ENCODE measurements at places on chromosomes 11 and 22. TPM values are rescaled to one million over a fixed set of nuclear protein-coding genes. Genes with fewer than 3 reads are reported as not detected.

Gene NELL1
- total RNA-seq, result not detected

Gene PGA4
- not detected for total RNA-seq

Gene FAM111B
- 46.5 TPM for total RNA-seq

Gene PYGM
- total RNA-seq, result 2.0 TPM

Gene VEGFB
- 53.4 TPM for total RNA-seq

Gene FAT3
- not detected for total RNA-seq

Gene KCNK7
- total RNA-seq, result 1.1 TPM

Gene CFAP300
- total RNA-seq, result not detected

Gene NCAM1
- 4.1 TPM for total RNA-seq

Gene ABTB2
- 16.8 TPM for total RNA-seq

Gene MS4A15
- not detected for total RNA-seq

Gene CTSF
- total RNA-seq, result 4.1 TPM

Gene LRRC4C
- total RNA-seq, result not detected

DNA sequence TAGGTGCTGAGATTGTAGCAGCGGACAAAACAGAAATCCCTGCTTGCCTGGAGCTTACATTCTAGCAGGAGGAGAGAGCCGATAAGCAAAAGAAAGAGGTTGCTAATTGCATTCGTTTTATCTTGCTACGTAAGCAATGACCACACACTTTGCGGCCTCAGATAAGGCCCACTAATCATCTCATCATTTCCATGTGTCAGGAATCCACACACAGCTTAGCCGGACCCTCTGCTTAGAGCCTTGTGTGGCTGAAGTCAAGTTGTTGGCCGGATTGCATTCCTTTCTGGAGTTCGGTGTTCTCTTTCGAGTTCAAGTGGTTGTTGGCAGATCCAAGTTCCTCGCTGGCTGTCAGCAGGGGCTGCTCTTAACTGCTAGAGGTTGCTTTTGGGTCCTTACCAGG, 101.6 kb downstream of the CHST1 start:
- no peak for DNase-seq
- no peaks in the 10 kb centered on the region for H3K36me3 ChIP-seq
- no peak overlapping the region for H3K4me3 ChIP-seq
- H3K4me1 ChIP-seq, result no peaks in the 10 kb centered on the region
- no peak overlapping the region for H3K27ac ChIP-seq
- H3K27me3 ChIP-seq, result peaks cover 2% of the 10 kb centered on the region

DNA sequence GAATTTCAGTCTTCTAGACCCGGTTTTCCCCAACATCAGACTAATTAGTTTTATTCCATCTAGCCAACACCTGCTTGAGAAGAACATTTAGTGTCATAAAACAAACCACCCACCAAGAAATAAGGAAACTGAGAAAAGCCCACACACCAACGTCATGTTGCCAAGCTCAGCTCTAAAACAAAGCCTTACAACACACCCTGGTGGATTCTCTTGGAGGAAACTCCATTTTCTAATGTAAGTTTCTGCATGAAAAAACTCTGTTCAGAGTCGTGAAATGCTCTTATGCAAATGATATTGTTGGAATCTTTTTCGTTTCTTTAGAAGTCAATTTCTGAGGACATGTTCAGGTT, 105.0 kb upstream of the RAG2 start:
- no peak overlapping the region for H3K4me3 ChIP-seq
- no peak for DNase-seq
- H3K36me3 ChIP-seq, result no peaks in the 10 kb centered on the region
- H3K27ac ChIP-seq, result no peak overlapping the region
- peaks cover 23% of the 10 kb centered on the region for H3K27me3 ChIP-seq
- no peaks in the 10 kb centered on the region for H3K4me1 ChIP-seq

GRCh38 chr11:107929611-107930200, 1.5 kb downstream of the RAB39A start:
- no peak for DNase-seq
- no peak overlapping the region for H3K27ac ChIP-seq
- peaks cover 15% of the 10 kb centered on the region for H3K4me1 ChIP-seq
- H3K4me3 ChIP-seq, result peak overlapping the region; percentile 69
- H3K36me3 ChIP-seq, result no peaks in the 10 kb centered on the region

DNA sequence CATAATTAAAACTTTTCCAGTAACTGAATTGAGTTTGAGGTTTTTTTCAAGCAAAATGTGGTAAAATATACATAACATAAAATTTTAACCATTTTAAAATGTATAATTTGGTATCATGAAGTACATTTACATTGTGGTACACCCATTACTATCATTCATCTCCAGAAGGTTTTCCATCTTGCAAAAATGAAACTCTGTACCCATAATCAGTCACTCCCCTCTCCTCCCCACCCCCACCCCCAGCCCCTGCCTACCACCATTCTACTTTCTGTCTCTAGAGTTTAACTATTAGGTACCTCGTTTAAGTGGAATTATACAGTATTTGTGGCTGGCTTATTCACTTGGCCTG, 63.7 kb downstream of the MICAL2 start:
- H3K4me1 ChIP-seq, result peaks cover 71% of the 10 kb centered on the region
- peaks cover 48% of the 10 kb centered on the region for H3K36me3 ChIP-seq
- H3K4me3 ChIP-seq, result peak overlapping the region; percentile 52
- no peak for DNase-seq

- H3K27me3 ChIP-seq, result no peaks in the 10 kb centered on the region
- DNase-seq, result no peak
- H3K4me3 ChIP-seq, result no peak overlapping the region
- peak overlapping the region; percentile 20 for H3K27ac ChIP-seq
- peaks cover 56% of the 10 kb centered on the region for H3K4me1 ChIP-seq
Measured at GRCh38 chr11:134231958-134232659, 7.6 kb downstream of the VPS26B start.

DNA sequence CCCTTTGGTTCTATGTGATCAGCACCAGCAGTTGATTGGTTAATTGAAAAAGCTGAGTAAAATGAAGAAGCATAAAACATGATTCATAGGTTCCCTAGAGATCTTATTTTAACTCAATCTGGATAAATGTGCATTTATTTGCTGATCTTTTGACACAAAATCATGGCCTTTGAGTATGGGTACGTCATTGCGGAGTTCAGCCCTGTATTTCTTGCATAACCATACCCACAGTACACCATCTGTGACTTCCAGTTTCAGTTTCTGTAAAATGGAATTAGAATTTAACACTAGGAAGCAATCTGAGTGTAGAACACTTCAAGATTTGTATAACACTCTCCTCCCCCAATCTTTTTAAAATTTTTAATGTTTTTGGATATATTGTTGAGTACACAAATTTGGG, 358.2 kb downstream of the DDX10 start:
- no peak overlapping the region for H3K27ac ChIP-seq
- no peaks in the 10 kb centered on the region for H3K27me3 ChIP-seq
- H3K4me3 ChIP-seq, result no peak overlapping the region
- no peak for DNase-seq
- H3K4me1 ChIP-seq, result no peaks in the 10 kb centered on the region
- no peaks in the 10 kb centered on the region for H3K36me3 ChIP-seq

DNA sequence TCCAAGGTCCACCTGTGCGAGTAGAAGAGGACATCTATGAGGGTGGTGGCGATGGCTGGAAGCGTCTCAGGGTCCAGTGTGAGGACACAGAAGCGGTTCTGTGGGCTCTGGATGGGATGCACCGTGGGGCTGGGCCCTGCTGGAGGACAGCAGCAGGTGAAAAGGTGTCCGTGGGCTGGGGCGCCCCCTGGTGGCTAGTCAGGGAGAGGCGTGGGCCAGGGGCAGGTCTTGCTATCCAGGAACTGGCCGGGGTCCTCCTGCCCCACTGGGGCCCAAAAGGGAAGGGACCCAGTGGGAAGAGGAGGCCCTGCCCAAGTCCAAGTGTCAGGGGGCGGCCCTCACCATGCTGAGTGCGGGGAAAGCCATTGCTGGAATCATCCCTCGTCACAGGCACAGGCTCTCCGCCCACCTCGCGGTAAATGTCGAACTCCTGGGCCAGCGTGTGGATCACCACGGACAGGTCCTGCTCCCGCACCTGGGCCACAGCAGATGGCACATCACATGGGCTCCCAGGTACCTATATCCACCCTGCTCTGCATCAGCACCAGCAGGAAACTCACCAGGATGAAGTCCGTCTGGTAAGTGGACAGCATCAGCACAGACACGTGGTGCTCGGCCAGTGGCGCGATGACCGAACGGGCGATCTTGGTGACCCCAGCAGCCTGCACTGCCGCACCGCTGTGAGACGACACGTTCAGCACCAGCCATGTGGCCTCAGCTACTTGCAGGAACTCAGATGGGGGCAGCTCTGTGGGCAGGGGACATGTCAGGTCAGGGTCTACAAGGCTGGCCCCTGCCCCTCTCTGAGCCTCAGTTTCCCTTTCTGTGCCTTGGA, 2.3 kb downstream of the CASTOR1 start:
- peaks cover 73% of the 10 kb centered on the region for H3K4me1 ChIP-seq
- H3K27ac ChIP-seq, result peak overlapping the region; percentile 56
- H3K36me3 ChIP-seq, result no peaks in the 10 kb centered on the region
- peak; percentile 91 for DNase-seq
- no peak overlapping the region for H3K4me3 ChIP-seq

DNA sequence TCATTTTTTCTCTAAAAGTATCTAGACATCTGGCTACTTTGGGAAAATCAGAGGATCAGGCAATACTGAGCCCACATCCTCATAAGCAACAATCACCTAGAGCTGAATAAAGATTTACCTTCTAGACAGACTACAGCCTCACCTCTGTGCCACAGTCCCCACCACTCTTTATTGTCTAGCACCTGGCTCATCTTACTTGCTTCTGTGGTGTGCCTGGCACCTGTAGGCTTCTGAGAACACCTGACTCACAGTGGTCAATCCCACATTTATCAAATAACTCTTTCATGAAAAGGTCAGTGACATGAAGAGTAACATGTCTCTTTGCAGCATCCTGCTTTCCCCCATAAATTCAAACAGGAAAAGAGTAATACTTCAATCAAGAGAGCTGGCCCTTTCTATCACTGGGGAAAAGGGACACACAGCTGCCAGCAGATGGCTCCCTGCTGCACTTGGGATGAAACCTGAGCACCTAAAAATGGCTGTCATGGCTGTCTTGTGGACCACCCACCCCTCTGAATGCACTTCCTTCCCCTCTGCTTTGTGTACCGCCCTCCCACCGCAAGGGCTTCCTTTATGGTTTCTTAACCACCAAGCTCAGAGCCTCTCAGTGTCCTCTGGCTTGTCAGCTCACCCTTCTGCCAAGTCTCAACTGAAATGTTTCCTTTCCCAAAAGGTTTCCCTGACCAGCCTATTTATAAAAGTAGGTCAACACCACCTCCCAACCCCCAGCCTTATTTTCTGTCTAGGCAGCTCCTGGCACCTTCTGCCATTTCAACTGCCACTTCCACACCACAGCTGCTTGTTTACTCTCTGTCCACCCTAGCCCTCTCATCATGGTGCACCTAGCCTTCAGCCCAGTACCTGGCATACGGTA, 9.3 kb downstream of the TFIP11 start:
- H3K4me3 ChIP-seq, result peak overlapping the region; percentile 29
- H3K4me1 ChIP-seq, result peaks cover 33% of the 10 kb centered on the region
- peaks cover 65% of the 10 kb centered on the region for H3K36me3 ChIP-seq
- peak; percentile 95 for DNase-seq
- H3K27me3 ChIP-seq, result no peaks in the 10 kb centered on the region
- peak overlapping the region; percentile 87 for H3K27ac ChIP-seq

- H3K27me3 ChIP-seq, result peaks cover 26% of the 10 kb centered on the region
- no peak overlapping the region for H3K4me3 ChIP-seq
- no peak overlapping the region for H3K27ac ChIP-seq
- H3K36me3 ChIP-seq, result no peaks in the 10 kb centered on the region
- H3K4me1 ChIP-seq, result peaks cover 8% of the 10 kb centered on the region
Measured at GRCh38 chr11:102010776-102011494, 36.3 kb upstream of the CFAP300 start.

GRCh38 chr22:21707677-21708076, 27.9 kb downstream of the YPEL1 start:
- no peak overlapping the region for H3K4me3 ChIP-seq
- no peak overlapping the region for H3K27ac ChIP-seq
- H3K27me3 ChIP-seq, result no peaks in the 10 kb centered on the region
- DNase-seq, result no peak
- peaks cover 1% of the 10 kb centered on the region for H3K36me3 ChIP-seq
- no peaks in the 10 kb centered on the region for H3K4me1 ChIP-seq

DNA sequence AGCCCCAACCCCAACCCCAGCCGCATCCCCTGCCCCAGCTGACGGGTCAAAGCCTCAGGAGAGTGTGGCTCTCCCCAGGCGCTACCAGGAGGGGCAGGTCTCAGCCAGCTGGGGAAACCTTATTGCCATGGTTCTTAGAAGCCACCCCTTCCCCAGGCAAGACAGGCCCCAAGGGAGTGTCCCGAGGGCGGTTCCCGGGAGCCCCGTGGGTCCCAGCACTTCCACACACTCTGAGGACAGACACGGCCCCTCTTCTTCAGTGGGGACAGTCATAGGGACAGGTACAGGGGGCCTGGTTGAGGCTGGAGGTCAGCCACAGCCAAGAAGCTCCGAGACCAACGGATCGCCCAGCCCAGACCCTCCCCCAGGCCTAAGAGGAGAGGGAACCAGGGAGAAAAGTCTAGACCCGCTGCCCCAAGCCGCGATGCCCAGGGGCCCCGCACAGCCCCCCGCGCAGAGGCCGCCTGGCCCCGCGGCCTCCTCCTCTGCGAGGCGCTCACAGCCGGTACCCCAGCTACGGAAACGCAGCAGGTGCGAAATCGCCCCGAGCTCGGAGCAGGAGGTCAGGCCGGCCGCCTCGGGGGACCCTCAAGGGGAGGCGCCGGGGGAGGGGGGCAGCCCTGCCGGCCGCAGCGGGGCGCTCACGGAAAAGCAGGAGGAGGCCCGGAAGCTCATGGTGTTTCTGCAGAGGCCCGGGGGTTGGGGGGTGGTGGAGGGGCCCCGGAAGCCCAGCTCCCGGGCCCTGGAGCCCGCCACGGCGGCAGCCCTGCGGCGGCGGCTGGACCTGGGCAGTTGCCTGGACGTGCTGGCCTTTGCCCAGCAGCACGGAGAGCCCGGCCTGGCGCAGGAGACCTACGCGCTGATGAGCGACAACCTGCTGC, 2.6 kb downstream of the KLHDC7B start:
- H3K36me3 ChIP-seq, result no peaks in the 10 kb centered on the region
- peak overlapping the region; percentile 68 for H3K4me3 ChIP-seq
- H3K27me3 ChIP-seq, result no peaks in the 10 kb centered on the region
- H3K27ac ChIP-seq, result peak overlapping the region; percentile 90
- peaks cover 46% of the 10 kb centered on the region for H3K4me1 ChIP-seq
- DNase-seq, result peak; percentile 78

- no peak overlapping the region for H3K27ac ChIP-seq
- H3K36me3 ChIP-seq, result no peaks in the 10 kb centered on the region
- H3K27me3 ChIP-seq, result peaks cover 4% of the 10 kb centered on the region
- no peak overlapping the region for H3K4me3 ChIP-seq
- no peak for DNase-seq
- H3K4me1 ChIP-seq, result no peaks in the 10 kb centered on the region
Measured at GRCh38 chr11:78796956-78797355, 222.3 kb upstream of the NARS2 start.

GRCh38 chr22:17910561-17911311, 113.6 kb downstream of the MICAL3 start:
- H3K27ac ChIP-seq, result no peak overlapping the region
- no peak overlapping the region for H3K4me3 ChIP-seq
- no peak for DNase-seq
- H3K36me3 ChIP-seq, result no peaks in the 10 kb centered on the region

DNA sequence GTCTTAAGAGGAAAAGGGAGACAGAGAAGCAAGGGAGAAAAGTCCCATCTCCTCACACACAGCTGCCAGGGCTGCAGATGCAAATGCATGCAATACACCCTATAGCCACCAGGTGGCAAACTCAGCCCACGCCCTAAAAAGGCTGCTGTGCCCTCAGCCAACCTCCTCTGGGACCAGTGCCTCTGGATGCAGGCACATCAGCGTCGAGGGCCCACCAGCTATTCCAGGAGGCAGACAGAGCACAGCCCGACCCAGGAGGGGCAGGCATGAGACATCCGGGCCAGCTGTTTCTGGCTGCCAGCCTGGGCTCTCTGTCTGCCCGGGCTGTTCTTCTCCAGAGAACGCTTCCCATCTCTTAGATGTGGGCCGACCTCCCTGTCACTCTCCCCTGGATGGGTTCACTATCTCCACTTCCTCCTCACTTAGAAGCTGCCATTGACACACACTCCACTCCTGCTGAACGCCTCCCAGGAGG, 39.7 kb downstream of the TPBGL start:
- no peak overlapping the region for H3K27ac ChIP-seq
- no peak overlapping the region for H3K4me3 ChIP-seq
- peaks cover 13% of the 10 kb centered on the region for H3K36me3 ChIP-seq

All from activated CD8-positive, alpha-beta memory T cell treated with anti-CD3 and anti-CD28 coated beads, Interleukin-2, amount 10 ng/mL, durations not matched to agents 7 days and 5 days (primary cell).